Left ventricle myocardium superior (tissue), 1 donor: ENCODE measurements at places on chromosomes 11 and 22. TPM values are rescaled to one million over a fixed set of nuclear protein-coding genes. Genes with fewer than 3 reads are reported as not detected.

DNA sequence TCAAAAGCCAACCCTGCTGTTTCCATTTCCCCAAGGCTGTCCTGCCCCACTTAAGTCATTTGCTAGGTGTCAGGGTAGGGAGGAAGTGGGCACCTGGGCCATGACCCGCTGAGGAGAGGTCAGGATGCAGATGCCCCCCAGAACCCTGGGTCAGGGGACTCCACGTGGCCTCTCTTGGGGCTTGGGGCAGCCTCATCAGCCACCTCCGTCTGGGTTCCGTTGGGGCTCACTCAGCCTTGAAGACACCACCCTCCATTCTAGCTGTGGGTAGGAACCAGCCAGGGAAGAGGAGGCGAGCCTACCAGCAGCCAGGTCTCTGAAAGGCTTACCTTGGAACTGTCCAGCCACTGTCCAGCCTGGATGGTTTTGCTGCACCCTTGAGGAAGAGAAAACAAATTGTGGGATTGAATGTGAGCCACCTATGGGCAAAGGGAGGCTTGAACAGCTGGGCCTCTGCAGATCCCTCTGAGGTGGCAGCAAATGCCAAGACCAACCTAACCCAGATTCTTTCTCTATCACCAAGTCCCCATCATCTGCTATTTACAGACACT lies 2.5 kb downstream of the APOL4 start:
- DNase-seq, result no peak

- peak; percentile 60 for DNase-seq
Observed at GRCh38 chr11:19739872-19740271, 27.2 kb downstream of the NAV2 start.

GRCh38 chr11:117144477-117145392 lies 648 bp downstream of the PAFAH1B2 start:
- peak; percentile 74 for DNase-seq

UCP3 gene
- total RNA-seq, result 11.9 TPM

OR4C16 gene
- not detected for total RNA-seq

DNA sequence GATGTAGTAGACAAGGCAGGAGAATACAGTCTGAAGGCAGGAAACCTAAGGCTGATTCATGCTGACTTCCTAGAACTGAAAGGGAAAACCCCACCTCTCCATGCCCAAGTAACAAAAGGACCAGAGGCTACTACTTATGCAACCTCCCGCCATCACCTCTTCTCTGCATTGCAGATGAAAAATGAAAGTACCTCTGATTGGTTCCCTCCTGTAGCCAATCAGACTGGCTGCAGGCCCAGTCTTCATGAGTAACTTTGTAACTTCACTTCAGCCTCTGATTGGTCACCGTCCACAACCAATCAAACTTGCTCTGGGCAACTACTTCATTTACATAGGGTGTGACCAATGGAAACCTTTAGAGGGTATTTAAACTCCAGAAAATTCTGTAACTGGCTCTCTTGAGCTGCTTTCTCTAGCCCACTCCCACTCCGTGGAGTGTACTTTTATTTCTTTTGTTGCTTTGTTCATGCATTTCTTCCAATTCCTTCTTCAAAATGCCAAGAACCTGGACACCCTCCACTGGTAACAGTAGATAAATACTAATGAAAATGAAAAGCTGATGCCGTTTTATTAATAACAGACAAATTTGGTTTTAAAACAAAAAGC lies 5.2 kb upstream of the MAP6 start:
- no peak for DNase-seq

- no peak for DNase-seq
Observed at GRCh38 chr11:62721994-62722393, 5.3 kb downstream of the HNRNPUL2 start.

GRCh38 chr11:3855808-3856491 lies 486 bp downstream of the STIM1 start:
- peak; percentile 73 for DNase-seq

DNA sequence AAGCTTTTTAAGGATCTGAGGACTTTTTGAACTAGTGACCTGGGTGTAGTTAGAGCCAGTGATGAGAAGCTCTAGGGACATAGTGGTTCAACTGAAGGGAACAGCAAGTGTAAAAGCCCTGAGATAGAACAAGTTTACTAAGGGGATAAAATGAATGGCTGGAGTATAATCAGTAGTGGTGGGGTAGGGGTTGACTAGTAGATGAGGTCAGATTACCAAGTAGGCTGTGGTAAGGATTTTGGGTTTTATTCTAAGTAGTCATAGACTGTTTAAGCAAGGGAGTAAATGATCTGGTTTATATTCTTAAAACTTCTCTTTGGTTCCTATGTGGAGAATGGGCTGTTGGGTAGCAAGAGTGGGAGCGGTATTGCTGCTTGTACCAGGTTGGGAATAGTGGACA lies 15.3 kb downstream of the TRIM44 start:
- no peak for DNase-seq

GRCh38 chr22:40533712-40534378 lies 102.7 kb downstream of the MRTFA start:
- DNase-seq, result no peak

- DNase-seq, result peak; percentile 68
Observed at GRCh38 chr22:44201665-44202064, 20.9 kb downstream of the PARVG start.

- peak; percentile 50 for DNase-seq
Observed at GRCh38 chr11:119335655-119336543, 1.6 kb downstream of the RNF26 start.

DNA sequence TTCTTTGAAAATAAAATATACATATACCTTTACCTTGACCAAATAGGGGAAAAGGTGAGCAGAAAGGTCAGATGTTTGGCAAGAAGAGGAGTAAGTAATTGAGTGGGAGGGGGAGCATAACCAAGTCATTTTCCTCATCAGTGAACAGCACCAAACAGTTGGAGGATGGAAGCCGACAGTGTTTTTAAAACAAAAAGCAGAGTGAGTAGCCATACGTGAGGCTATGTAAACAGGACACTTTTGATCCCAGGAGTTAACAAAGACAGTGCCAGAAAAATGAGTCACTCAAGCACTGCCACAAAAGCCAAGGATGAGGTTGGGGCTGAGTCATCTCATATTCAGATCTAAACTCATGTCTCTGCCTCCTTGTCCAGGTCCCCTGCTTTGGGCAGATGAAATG lies 734.7 kb downstream of the KCNA4 start:
- no peak for DNase-seq

DNA sequence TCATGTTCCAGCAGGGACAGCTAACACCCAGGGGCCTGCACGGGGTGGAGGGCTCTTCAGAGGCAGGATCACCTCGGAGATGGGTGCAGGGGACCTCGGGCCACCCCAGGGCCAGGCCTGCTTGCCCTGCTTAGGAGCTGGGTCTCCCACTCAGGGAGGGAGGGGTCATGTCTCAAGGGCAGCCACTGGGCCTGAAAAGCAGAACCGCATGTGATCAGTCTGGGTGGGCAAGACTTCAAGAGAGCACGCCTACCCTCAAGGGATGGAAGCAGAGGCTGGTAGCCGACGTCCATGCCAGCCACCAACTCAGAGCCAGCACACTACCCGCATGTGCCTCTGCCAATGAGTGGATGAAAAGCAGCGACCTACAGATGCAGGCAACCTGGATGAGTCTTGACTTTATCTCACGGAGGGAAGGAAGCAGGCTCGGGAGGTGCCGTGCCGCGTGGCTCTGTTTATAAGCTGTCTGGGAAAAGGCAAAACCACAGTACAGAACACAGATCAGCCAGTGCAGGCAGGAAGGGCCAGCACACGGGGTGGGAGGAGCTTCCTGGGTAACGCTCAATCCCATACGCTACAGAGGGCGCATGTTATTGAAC lies 16.0 kb downstream of the TBX1 start:
- peak; percentile 28 for DNase-seq

GRCh38 chr11:95088946-95089619 lies 563 bp upstream of the ENDOD1 start:
- no peak for DNase-seq

DNA sequence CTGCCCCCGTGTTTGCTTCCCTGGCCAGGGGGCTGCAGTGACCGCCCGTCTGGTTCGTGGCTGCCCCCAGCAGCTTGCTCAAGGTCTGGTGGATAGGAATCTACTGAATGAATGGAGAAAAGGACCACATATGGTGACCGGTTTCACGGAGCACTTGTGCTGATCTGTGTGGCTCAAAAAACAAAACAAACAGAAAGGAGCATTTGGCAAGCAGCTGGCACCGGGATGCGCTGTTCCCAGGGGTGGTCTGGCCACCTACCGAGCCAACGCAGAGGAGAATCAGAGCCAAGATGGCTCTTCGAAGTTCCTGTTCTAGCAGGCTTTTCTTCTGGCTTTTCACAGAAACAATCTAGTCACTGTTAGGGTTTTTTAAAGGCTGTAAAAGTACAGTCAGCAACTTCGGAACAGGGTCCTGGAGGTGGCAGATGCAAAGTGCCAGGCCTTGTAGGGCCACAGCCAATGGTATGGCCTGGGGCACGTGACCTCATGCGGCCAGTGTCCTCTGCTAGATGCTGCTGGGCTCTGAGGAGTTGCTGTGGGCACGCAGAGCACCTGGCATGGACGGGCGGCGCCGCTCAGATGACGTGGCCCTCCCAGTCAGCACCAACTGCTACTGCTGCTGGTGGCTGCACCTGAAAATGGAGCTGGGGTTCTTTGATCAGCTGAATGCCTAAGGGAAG lies 27.3 kb upstream of the PACSIN2 start:
- no peak for DNase-seq

APOL4 gene
- 3.8 TPM for total RNA-seq

GRCh38 chr11:118998822-118999221 lies 884 bp downstream of the CENATAC start:
- no peak for DNase-seq

GRCh38 chr11:5367448-5368074 lies 16.1 kb upstream of the OR51M1 start:
- DNase-seq, result no peak

- no peak for DNase-seq
Observed at GRCh38 chr11:23959462-23959861, 537.4 kb upstream of the LUZP2 start.

DNA sequence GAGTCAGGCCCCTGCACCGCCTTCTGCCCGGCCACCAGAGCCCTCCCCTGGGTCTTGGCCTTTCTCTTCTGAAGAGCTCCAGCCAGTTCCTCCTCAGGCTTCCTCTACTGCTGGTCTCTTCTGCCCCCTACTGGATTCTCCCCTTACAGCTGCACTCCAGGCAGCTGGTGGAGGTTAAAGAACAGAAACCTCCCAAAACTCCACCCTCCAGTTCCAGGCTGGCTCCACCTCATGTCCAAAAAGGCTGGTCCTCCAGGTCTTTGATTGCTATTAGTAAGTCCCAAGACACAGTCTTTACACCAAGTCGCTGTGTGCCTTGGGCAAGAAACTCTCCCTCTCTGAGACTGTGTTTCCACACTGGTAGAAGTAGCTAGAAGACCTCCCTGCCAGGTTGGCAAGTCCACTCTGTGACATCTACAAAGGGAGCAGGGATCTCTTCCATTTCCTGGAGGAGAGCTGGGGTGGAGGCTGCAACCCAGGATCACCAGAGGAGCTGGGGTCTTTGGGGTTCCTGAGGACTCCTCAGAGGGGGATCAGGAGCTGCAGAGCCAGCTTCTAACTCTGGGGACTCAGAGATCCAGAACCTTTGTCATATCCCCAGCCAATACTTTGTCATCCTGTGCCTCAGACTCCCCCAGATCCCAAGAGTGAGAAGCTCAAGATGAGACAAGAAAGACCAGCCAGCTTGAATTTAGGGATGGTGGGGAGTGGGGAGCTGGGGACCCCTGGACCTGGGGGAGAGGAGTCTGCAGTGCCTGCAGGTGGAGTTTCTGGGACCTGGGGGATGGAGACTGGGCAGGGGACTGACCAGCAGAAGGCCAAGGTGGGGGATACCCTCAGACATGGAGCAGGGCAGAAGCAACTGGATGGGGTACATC lies 3.4 kb upstream of the IGLL5 start:
- DNase-seq, result peak; percentile 40

FGF19 gene
- total RNA-seq, result not detected

DNA sequence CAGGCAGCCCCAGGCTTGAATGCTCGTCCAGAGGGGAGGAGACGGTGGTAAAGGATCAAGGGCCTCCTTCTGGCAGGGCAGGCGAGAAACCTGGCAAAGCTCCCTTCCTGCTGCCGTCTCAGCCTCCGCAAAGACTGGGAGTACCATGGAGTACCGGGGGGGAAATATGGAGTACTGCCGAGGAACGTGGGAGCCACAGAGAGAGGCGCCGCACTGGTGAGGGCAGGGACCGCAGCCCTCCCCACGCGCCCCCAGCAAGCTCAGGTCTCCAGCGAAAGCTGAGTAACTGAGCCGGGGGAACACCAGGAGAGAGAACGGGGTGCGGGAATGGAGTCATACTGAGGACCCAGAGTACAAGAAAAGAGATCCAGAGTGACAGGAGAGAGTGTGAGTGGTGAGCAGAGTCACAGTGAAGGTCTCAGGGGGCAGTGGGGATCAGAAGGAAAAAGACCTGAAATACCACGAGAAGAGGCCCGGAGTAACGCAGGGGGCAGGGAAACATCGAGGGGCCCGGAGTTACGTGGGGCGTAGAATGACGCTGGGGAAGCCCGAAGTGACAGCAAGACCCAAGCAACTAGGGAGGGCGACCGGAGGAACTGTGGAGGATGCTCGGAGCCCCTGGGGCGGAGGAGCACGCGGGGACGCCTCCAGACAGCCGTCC lies 740 bp downstream of the EML3 start:
- DNase-seq, result peak; percentile 55

- peak; percentile 83 for DNase-seq
Observed at GRCh38 chr22:43305806-43306205, 37.4 kb downstream of the SCUBE1 start.

GRCh38 chr11:126990716-126991480 lies 9.7 kb downstream of the KIRREL3 start:
- no peak for DNase-seq

GRCh38 chr11:3840004-3840869 lies 522 bp downstream of the RHOG start:
- peak; percentile 40 for DNase-seq

GRCh38 chr11:44275241-44275640 lies 34.7 kb downstream of the ALX4 start:
- no peak for DNase-seq

GRCh38 chr11:134609361-134610115 lies 197.5 kb upstream of the B3GAT1 start:
- DNase-seq, result no peak

DNA sequence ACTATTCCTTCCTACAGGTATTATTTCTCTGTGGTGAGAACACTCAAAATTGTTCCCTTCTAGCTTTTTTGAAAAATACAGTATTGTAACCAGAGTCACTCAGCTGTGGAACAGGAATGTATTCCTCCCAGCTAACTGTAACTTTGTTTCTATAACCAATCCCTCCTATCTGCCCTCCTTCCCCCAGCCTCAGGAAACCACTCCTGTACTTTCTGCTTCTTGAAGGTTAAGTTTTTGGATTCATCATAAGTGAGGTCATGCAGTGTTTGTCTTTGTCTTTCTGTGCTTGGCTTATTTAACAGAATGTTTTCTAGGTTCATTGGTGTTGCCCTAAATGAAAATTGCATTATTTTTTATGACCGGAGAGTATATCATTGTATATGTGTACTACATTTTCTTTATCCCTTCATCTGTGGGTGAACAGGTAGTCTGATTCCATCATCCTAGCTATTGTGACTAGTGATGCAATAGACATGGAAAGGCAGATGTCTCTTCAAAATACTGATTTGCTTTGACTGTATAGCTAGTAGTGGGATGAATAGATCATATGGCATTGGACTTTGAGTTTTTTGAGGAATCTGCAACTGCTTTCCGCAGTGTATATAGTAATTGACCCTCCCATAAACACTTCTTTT lies 112.9 kb upstream of the GRK3 start:
- DNase-seq, result no peak

ANO3 gene
- not detected for total RNA-seq
